ENCODE measurements at places on chromosomes 2 and 18. TPM values are rescaled to one million over a fixed set of nuclear protein-coding genes. Genes with fewer than 3 reads are reported as not detected.

GRCh38 chr2:107663632-107664031 lies 163.1 kb upstream of the RGPD4 start:
- H3K36me3 ChIP-seq, result no peaks in the 10 kb centered on the region
- H3K4me1 ChIP-seq, result no peaks in the 10 kb centered on the region
- H3K27ac ChIP-seq, result no peak overlapping the region
- no peak for DNase-seq

DNA sequence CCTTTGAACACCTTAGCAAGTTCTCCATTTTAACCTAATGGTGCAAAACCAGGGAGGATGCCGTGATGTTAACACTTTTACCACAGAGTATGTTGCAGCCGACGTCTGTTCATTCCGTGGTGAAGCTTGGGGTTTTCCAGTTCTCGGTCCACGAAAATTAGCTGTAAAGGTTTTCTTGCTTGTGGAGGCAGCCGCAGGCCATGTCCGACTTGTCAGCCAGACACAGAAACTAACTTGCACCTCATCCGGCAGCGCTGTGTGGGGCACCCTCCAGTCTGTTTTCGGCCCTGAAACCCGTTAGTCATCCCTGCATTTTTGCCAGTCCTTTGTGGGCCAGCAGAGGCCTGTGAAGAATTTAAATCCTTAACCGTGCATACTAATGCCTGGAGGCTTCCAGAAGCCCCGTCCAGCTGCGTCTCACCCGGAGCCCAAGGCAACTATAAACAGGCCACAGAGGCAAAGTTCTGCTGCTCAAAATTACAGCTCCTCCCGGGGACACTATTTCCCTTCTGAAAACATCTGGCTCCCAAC lies 70.6 kb downstream of the SH3YL1 start:
- no peak for DNase-seq
- no peaks in the 10 kb centered on the region for H3K27me3 ChIP-seq
- H3K36me3 ChIP-seq, result no peaks in the 10 kb centered on the region
- H3K27ac ChIP-seq, result no peak overlapping the region
- H3K4me1 ChIP-seq, result no peaks in the 10 kb centered on the region

DNA sequence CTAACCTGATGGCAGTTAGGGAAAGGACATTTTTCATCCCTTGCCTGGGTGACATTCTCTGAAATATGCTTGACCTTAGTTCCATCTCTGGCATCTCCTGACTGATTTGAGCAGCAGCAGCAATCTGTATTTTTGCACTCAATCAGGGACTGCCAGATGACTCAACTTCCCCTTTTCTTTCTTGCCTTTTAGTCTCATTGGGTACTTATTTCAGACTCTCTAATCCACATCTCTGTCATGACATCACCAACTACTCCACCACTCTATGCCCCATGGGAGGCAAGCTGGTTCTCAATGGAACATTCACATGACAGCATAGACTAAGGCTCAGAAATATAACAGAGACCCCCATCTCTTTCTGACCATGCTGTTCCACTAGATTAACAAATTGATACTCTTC lies 254.2 kb downstream of the RIT2 start:
- no peak overlapping the region for H3K4me3 ChIP-seq
- no peaks in the 10 kb centered on the region for H3K4me1 ChIP-seq
- no peaks in the 10 kb centered on the region for H3K27me3 ChIP-seq
- no peak for DNase-seq

DNA sequence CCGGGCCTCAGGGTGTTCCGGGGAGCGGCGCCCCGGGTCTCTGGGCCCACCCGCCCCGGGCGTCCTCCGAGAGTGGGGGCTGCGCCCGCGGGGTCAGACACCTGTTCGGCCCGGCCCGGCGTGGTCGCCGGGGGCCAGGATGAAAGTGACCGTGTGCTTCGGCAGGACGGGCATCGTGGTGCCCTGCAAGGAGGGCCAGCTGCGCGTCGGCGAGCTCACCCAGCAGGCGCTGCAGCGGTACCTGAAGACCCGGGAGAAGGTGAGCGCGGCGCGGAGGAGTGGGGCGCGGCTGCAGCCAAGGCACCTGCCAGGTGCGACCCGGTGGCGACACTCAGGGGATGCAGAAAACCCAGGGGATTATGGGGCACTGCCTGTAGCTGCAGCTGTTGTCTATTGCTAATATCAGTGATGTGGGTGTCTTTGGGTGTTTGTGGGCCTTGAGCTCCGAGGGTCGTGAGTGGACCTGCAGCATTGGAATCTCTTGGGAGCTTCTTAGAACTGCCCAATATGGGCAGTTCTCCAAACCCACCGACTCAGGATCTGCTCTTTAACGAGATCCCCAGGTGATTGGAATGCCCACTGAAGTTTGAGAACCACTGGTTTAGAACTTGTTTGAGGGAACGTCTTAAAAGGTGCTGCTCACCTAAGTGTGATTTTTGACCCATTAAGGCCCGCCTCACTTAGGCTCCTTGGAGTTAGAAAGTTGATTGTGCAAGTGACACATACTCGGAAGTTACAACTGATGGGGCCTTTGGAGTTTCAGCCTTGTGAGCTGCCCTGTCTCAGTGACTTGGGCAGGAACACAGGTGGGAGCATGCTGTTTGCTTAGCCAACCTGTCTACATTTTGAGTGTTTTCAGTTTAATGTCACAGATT lies 823 bp downstream of the PARD3B start:
- H3K4me1 ChIP-seq, result peaks cover 7% of the 10 kb centered on the region
- H3K27ac ChIP-seq, result no peak overlapping the region
- H3K4me3 ChIP-seq, result no peak overlapping the region
- no peaks in the 10 kb centered on the region for H3K36me3 ChIP-seq
- no peak for DNase-seq

DNA sequence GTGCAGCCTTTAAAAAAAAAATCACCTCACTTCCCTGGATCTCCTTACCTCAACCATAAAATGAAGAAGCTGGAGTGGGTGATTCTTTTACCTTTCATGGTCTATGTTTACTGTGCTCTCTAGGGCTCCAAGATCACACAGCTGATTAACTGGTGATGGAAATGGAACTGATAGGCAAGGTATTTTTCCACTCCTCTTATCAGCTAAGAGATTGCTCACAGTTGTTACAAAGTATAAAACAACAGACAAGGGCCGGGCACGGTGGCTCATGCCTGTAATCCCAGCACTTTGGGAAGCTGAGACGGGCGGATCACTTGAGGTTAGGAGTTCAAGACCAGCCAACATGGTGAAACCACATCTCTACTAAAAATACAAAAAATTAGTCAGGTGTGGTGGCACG lies 14.5 kb downstream of the RPS27A start:
- no peak overlapping the region for H3K27ac ChIP-seq
- DNase-seq, result no peak
- no peaks in the 10 kb centered on the region for H3K27me3 ChIP-seq

- no peaks in the 10 kb centered on the region for H3K36me3 ChIP-seq
- peaks cover 10% of the 10 kb centered on the region for H3K4me1 ChIP-seq
- no peak for DNase-seq
- no peaks in the 10 kb centered on the region for H3K27me3 ChIP-seq
- no peak overlapping the region for H3K27ac ChIP-seq
- no peak overlapping the region for H3K4me3 ChIP-seq
Observed at GRCh38 chr18:8657873-8658470, 47.4 kb upstream of the MTCL1 start.

DNA sequence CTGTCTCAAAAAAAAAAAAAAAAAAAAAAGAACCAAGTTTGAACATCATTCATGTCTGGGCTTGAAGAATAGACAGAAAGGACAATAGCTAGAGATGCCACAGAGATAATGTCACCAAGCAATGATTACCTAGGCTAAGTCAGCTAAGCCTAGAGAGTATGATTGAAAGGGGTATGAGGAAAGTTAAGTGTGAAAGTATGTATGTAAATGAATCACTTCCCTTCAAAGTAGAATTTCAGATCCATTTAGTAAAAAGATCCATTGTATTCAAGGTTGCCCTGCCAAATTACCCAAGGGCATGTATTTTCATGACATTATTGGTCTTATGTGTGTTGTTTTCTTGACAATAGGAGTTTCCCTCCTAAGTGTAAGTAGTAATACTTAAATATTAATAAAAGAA lies 34.1 kb upstream of the SLC39A10 start:
- peaks cover 8% of the 10 kb centered on the region for H3K4me1 ChIP-seq
- H3K36me3 ChIP-seq, result no peaks in the 10 kb centered on the region
- no peaks in the 10 kb centered on the region for H3K27me3 ChIP-seq
- no peak overlapping the region for H3K4me3 ChIP-seq

Gene CNDP1
- total RNA-seq, result 0.57 TPM

- no peaks in the 10 kb centered on the region for H3K27me3 ChIP-seq
- no peak overlapping the region for H3K4me3 ChIP-seq
- H3K4me1 ChIP-seq, result no peaks in the 10 kb centered on the region
Observed at GRCh38 chr2:186255823-186256222, 230.2 kb upstream of the ZC3H15 start.

Gene ASXL3
- total RNA-seq, result 0.02 TPM

Gene NOTO
- total RNA-seq, result not detected

DNA sequence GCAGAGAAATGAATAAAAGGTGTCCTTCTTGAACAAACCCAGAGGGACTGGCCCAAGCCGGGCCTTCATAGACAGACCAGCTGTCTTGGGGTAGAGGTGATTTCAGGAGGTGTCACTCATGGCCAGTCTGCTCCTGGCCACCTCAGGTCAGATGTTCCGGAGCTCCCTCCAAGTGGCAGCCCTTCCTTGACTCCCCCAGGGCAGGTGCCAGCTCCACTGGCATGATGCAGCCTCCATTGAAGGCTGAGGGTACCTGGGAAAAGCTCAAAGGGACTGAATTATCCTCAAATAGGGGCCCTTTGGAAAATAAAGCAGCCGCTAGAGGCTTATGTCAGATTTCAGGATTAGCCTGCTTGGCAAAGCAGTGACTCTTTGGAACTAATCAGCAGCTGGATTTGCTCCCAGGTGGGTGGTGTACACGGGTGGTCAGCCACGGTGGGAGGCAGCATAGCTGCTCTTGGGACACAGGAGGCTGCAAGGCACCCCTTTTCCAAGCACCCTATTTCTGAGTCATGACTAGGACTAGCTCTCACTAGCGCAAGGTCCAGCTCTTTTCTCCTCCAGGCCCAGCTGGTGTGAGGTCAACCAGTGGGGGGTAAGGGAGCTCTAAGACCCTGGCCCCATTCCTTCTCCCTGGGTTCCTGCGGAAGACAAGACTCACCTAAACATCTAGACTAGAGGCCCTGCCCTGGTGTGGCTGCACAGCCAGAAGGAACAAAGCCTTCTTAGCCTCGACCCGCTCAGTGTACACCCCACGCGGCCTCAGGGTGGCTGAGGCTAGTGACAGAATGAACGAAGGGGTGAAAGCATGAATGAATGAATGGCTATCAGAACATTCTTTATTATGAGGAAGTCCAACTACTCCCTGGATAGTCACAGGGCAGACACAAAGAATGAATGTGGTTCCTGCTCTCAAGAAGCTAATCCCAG lies 29.3 kb downstream of the HS1BP3 start:
- no peaks in the 10 kb centered on the region for H3K36me3 ChIP-seq
- no peak overlapping the region for H3K4me3 ChIP-seq
- no peak for DNase-seq
- no peak overlapping the region for H3K27ac ChIP-seq

- H3K4me3 ChIP-seq, result no peak overlapping the region
- no peaks in the 10 kb centered on the region for H3K4me1 ChIP-seq
- no peaks in the 10 kb centered on the region for H3K36me3 ChIP-seq
- H3K27me3 ChIP-seq, result no peaks in the 10 kb centered on the region
Observed at GRCh38 chr2:184030989-184031388, 567.3 kb upstream of the ZNF804A start.

- H3K4me3 ChIP-seq, result no peak overlapping the region
- H3K27me3 ChIP-seq, result peaks cover 11% of the 10 kb centered on the region
- no peak for DNase-seq
- no peaks in the 10 kb centered on the region for H3K4me1 ChIP-seq
Observed at GRCh38 chr2:55918856-55919255, 4.7 kb downstream of the EFEMP1 start.

- no peak for DNase-seq
- no peak overlapping the region for H3K4me3 ChIP-seq
- H3K27me3 ChIP-seq, result no peaks in the 10 kb centered on the region
- H3K4me1 ChIP-seq, result no peaks in the 10 kb centered on the region
- H3K27ac ChIP-seq, result no peak overlapping the region
- no peaks in the 10 kb centered on the region for H3K36me3 ChIP-seq
Observed at GRCh38 chr18:65415098-65415497, 335.7 kb upstream of the CDH7 start.

GRCh38 chr2:230939066-230939591 lies 14.1 kb upstream of the GPR55 start:
- DNase-seq, result no peak
- H3K27ac ChIP-seq, result no peak overlapping the region
- H3K27me3 ChIP-seq, result peaks cover 8% of the 10 kb centered on the region
- H3K36me3 ChIP-seq, result no peaks in the 10 kb centered on the region

DNA sequence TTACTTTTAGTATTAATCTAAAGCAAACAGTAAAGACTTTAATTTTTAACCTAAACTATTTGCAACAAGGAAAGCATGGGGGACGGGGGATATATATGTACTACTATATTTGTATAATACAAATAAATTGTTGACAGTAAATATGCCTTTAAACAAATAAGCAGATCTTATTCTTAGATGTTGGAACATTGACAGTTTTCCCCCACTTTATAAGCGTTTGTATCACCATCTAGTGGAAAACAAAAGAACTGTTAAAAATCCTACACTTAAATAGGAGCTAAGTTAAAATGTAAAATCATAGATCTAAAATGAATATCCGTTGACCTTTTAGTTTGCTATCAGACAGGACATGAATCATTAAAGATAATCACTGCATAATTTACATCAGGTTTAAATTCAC lies 50.0 kb downstream of the RBBP8 start:
- no peaks in the 10 kb centered on the region for H3K36me3 ChIP-seq
- peaks cover 22% of the 10 kb centered on the region for H3K4me1 ChIP-seq
- H3K4me3 ChIP-seq, result no peak overlapping the region
- no peaks in the 10 kb centered on the region for H3K27me3 ChIP-seq
- no peak overlapping the region for H3K27ac ChIP-seq

Gene CRYGC
- total RNA-seq, result not detected

GRCh38 chr2:2464643-2465042 lies 133.6 kb upstream of the MYT1L start:
- DNase-seq, result no peak
- H3K27ac ChIP-seq, result no peak overlapping the region
- no peaks in the 10 kb centered on the region for H3K36me3 ChIP-seq

Gene XIRP2
- not detected for total RNA-seq

- no peak overlapping the region for H3K27ac ChIP-seq
- no peak overlapping the region for H3K4me3 ChIP-seq
- H3K36me3 ChIP-seq, result peaks cover 16% of the 10 kb centered on the region
- H3K27me3 ChIP-seq, result no peaks in the 10 kb centered on the region
Observed at GRCh38 chr2:15177103-15177502, 384.0 kb downstream of the NBAS start.

Data from B cell (primary cell).